ENCODE measurements at places on chromosomes 12 and 14. TPM values are rescaled to one million over a fixed set of nuclear protein-coding genes. Genes with fewer than 3 reads are reported as not detected.

GRCh38 chr14:79057333-79057732, 887.2 kb downstream of the NRXN3 start:
- no peak for DNase-seq

GRCh38 chr12:131896811-131897270, 2.4 kb downstream of the ULK1 start:
- no peak for DNase-seq

DNA sequence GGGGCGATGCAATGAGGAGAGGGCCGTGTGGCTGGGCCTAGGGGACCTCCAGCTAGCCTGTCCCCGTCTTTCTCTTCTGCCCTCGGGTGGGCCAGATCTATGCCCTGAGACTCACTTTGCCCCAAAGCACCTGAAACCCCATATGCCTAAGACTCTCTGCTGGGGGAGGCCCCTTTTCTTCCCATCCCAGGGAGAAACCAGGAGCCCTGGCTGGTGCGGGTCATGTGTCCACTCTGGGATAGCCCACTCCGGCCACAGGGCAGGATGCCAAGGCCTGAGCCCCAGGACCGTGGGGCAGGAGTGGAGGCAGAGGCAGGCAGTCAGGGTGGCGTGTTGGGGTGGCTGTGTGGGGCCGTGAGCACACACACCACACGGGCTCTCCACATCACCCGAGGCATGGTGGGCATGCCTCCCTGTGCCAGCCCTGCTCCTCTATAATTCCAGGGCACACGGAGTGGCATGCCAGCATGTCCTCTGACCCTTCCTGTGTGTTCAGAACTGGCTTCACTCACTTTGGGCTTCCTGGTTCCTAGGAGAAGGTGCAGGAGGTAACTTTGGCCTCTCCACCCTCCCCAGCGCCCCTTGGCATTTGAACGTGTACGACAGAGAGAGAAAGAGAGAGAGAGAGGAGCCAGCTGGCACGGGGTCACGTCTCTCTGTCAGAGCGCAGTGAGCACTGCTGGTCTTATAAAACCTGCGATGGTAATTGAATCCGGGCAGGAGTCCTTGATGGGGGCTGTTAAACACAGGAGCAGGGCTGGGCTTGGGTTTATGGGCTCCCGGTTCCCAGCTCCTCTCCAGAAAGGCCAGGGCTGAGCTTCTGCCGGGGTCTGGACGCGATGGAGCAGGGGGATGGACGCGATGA, 144.2 kb downstream of the KIF26A start:
- DNase-seq, result peak; percentile 39

GRCh38 chr12:58819345-58819744, 101.0 kb downstream of the LRIG3 start:
- DNase-seq, result no peak

DNA sequence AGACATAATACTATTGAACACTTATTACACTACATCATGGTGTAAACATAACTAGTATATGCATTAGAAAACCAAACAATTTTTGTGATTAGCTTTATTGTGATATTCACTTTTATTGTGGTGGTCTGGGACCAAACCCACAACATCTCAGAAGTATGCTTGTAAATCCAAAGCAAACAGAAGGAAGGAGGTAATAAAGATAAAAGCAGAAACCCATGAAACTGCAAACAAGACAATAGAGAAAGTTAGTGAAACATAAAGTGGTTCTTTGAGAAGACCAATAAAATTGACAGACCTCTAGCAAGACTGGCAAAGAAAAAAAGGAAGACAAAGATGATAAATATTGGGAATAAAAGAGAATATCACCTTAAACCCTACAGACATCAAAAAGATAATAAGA, 268.3 kb downstream of the RPAP3 start:
- DNase-seq, result no peak

- no peak for DNase-seq
Observed at GRCh38 chr14:71362920-71363584, 455.8 kb downstream of the PCNX1 start.

DNA sequence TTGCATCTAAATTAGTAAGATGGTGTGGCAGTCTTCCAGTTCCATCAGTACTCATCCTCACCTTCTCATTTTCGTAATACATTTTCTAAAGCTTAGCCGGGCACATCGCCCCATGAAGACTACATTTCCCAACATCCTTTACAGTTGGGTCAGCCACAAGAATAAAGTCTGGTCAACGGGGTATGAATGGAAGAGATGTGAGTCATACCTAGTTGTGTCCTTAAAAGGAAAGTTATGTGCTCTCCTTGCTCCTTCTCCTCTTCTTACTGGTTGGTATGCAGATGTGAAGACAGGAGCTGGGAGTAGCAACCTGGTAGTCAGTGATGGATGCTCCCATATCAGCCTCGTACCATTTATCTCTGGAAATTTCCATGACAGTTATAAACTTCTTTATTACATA, 35.9 kb upstream of the EGLN3 start:
- DNase-seq, result no peak

DNA sequence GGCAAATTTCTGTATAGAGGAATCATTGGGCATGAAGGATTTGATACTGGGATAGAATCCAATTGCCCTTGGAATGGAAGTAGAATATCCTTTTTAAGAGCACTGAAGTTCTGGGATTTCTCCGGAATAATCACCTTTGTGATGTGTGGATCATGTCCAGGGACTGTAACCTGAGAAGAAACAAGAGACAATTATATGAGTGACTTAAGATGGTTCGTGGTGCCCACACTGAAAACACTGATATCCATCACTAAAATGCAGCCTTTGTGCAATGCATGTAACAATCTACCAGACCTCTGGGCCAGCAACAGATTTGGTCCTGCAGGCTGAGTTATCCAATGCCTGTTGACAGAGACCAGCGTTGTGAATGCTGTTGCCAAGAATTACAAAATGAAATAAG, 48.5 kb downstream of the MDM2 start:
- DNase-seq, result no peak

- no peak for DNase-seq
Observed at GRCh38 chr12:124286414-124286813, 8.5 kb upstream of the RFLNA start.

Gene C12orf50
- not detected for total RNA-seq

Gene SLC22A17
- total RNA-seq, result 12.1 TPM

Gene RAB2B
- 36.9 TPM for total RNA-seq

Gene FIGNL2
- total RNA-seq, result 1.5 TPM

Gene LTBR
- 156 TPM for total RNA-seq

Gene ITGB7
- total RNA-seq, result 7.7 TPM

Gene LPAR5
- 2.5 TPM for total RNA-seq
